Smooth muscle cell of bladder (primary cell): ENCODE measurements at places on chromosomes 5 and 9. TPM values are rescaled to one million over a fixed set of nuclear protein-coding genes. Genes with fewer than 3 reads are reported as not detected.

FAXDC2 gene
- total RNA-seq: 5.1 and 6.0 TPM in 2 replicates

EIF4EBP3 gene
- total RNA-seq: 0.85 and 1.7 TPM in 2 replicates

SERF1B gene
- total RNA-seq: 5.3 and 17.0 TPM in 2 replicates

ERAP2 gene
- total RNA-seq: 35.6 and 36.4 TPM in 2 replicates
